Vagina (tissue), 2 donors: ENCODE measurements at places on chromosomes 1 and 21.

DNA sequence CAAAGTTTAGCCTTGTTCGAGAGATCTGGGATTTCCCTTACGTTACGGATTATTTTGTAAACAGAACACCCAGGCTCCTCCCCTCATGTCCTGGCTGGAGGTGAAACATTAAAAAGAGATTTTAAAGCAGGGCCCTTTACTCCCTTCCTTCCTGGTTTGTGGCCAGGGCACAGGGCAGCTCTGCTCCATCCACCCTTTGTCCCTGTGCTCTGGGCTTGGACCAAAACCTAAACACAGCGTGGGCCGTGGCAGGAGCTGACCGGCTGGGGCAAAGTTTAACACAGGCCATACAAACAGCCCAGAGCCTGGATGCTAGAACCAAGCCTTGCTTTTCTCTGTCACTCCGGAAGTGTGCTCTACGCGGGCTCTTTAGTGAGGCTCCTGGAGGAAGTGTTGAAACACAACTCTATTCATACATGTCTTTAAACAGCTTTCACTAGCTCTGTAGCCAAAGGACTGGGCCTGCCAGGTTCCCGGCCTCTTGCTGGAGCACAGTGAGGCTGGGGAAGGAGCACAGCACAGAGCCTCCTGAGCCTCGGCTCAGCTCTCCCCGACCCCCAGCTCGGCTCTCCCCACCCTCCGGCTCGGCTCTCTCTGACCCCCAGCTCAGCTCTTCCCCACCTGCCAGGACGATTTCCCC, 84.7 kb downstream of the PDE9A start:
- DNase-seq, result no peak

- DNase-seq, result no peak
Observed at GRCh38 chr1:8090241-8090702, 64.2 kb upstream of the ERRFI1 start.

GRCh38 chr1:13813398-13814012, 113.5 kb downstream of the PRDM2 start:
- DNase-seq, result no peak

GRCh38 chr21:43345746-43346409, 81.1 kb downstream of the SIK1 start:
- DNase-seq, result no peak

DNA sequence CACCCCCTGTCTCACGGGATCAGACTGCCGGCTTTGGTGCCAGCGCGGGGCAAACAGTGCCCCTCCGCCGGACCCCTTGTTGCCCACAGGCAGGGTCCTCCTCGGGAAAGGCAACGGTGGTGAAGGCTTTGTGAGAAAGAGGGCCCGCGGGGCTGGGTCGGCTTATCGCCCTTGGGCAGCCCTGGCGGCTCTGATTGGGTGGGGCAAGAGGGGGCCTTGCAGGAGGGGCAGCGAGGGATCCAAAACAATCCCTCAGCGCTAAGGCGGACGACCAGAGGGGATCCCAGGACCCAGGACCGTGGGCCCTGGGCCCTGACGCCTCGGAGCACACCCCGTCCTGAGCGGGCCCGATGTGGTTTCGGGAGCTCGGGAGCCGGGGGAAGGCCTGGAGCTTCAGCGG, 3.9 kb upstream of the ZNF678 start:
- no peak for DNase-seq

- no peak for DNase-seq
Observed at GRCh38 chr21:32578107-32578691, 7.1 kb downstream of the TCP10L start.

- DNase-seq, result no peak
Observed at GRCh38 chr1:100942304-100943046, 46.6 kb downstream of the SLC30A7 start.

- no peak for DNase-seq
Observed at GRCh38 chr1:213070406-213070805, 19.4 kb downstream of the RPS6KC1 start.

DNA sequence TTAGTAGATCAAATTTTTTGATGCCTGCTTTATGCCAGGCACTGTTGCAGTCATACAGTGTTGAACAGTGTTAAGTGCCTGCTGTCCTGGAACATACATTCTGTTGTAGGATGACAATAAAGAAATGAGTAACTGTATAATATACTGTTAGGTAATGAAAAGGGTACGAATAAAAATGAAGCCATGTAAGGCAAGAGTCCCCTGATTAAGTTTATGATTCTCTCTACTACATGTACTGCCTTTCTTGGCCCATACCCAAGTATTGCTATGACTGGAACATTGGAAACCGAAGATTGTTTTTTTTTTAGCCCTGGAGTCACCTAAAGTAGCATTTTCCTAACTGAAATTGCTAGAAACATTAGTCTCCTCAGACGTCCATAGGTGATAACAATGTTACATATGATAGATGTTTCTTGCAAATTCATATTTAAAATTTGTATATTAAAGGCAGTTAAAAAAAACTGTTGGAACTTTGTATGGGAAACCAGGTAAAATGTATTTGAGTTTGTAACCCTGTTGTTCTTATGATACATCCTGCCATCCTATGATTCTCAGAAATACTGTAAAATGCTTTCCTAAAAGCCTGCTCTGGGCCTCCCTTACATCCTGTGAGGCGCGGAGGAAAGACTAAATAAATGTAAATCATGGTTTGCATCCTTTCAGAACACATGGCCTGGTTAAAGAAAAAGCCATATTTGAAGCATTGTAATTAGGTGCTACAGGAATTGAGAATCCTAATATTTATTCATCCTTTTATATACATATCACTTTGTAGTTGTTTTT, 5.8 kb downstream of the ATP5PB start:
- DNase-seq, result no peak

GRCh38 chr1:25651824-25652741, 35.5 kb downstream of the MAN1C1 start:
- peak; percentile 80 for DNase-seq

DNA sequence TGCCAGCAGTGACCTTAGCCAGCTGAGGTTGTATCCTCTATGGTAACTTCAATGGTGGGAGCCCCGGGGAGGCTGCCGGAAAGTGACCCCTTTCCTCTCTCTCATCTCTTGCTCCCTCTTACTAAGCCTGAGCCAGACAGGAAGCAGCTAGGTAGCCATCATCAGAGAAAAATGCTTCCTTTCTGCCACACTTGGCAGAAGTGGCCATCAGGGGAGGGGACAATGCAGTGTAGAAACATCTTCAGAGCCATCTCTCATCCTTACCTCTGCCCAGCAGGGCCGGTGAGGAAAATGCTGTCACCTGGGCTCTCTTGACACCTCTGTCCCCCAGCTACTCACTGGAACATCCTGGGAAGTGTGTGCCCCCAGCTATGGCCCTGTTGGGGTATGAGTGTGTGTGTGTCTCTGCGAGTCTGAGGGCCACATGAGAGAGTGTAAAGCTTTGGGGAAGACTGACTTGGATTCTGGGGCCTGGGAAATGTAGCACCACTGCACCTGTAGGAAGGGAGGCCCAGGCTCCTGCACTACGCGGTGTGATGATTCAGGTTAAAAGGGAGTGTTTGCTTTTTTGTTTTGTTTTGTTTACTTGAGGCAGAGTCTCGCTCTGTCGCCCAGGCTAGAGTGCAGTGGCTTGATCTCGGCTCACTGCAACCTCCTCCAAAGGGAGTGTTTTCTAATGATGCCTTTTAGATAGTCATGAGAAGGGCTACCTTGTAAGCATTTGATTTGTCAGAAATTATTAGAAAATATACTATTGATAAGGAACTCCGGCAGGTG, 48.7 kb upstream of the CNTN2 start:
- no peak for DNase-seq

- DNase-seq, result no peak
Observed at GRCh38 chr21:41170442-41170841, 2.5 kb downstream of the BACE2 start.

- DNase-seq, result no peak
Observed at GRCh38 chr21:31233711-31234110, 110.3 kb downstream of the TIAM1 start.

DNA sequence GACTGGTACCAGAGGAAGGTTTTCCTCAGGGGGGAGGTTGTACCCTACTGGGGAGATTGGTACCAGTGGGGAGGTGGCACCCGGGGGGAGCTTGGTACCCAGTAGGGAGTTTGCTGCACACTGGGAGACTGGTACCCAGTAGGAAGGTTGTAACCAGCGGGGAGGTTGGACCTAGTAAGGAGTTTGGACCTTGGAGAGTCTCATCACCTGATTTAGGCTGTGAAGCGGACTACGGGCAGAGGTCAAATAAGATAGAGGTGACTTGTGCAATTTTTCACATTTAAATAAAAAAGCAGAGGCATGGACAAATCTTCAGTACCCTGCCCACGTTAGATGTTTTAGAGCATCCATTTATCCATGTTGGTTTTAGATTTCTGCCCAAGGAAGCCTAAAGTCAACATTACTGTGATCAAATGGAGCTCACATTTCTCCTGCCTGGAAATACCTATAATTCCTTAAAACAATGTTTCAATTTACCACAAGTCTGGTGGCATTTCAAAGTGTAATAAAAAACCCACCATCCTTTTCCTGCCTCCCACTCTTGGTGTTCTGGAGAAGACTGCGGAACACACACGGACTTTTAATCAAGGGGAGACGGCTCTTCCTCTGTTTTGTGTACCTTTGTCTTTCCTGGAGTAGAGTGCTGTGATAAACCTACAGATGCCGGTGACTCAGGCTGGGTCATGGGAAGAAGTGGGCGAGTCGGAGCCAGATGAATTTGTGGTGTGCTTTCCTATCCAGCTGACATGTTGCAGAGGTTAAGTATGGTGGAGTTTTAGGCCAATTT, 36.2 kb upstream of the MRPS6 start:
- DNase-seq, result no peak

GRCh38 chr1:117529683-117530082, 76.2 kb upstream of the TENT5C start:
- no peak for DNase-seq

- no peak for DNase-seq
Observed at GRCh38 chr21:35336534-35336933, 287.4 kb upstream of the RUNX1 start.

DNA sequence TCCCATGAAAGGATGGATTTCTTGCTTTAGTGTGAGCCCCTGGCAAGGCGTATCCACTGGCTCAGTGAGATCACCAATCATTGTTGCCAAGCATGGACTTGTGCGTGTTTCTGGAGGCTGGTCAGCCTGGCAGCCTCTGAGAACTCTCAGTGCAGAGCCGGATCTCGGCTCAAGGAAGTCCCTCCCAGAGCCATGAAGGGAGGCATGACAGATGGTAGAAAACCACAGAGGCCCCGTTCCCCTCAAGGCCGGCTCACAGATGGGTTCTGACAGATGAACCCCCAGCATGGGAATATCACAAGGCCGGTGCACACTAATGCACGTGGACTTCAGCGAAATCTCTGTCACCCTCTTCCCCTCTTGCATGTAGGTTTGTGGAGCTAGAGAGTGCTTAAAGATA, 290.5 kb downstream of the AJAP1 start:
- DNase-seq, result no peak

- no peak for DNase-seq
Observed at GRCh38 chr21:32599091-32599490, 13.1 kb downstream of the CFAP298 start.

- no peak for DNase-seq
Observed at GRCh38 chr1:210571356-210572284, 242.9 kb downstream of the HHAT start.

GRCh38 chr21:41304068-41304720, 12.4 kb upstream of the FAM3B start:
- DNase-seq, result no peak

DNA sequence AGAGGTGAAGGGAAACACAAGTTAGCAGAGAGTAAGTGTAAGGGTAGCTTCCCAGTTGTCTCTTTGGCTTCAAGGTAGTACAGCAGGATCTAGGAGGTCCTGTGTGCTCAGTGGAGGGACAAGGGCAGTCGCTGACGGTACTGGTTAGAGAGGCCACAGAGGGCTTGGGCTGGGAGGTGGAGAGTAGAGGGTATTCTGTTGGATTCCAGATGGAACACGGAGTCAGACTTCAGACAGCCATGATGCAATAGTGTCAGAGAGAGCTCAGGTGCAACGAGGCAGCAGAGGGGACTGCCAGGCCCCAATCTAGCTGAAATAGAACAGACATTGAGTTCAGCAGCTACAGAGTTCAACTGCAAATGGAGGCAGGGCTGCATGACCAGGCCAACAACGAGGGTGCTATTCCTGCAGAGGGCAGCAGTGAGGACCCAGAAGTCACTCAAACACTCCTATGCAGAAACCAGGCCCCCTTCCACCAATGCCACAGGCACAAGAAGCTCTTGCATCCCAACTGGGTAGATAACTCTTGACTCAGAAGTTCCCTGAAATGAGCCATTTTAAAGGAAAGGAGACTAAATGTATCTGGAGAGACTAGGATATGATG, 325.0 kb upstream of the ESRRG start:
- DNase-seq, result no peak

DNA sequence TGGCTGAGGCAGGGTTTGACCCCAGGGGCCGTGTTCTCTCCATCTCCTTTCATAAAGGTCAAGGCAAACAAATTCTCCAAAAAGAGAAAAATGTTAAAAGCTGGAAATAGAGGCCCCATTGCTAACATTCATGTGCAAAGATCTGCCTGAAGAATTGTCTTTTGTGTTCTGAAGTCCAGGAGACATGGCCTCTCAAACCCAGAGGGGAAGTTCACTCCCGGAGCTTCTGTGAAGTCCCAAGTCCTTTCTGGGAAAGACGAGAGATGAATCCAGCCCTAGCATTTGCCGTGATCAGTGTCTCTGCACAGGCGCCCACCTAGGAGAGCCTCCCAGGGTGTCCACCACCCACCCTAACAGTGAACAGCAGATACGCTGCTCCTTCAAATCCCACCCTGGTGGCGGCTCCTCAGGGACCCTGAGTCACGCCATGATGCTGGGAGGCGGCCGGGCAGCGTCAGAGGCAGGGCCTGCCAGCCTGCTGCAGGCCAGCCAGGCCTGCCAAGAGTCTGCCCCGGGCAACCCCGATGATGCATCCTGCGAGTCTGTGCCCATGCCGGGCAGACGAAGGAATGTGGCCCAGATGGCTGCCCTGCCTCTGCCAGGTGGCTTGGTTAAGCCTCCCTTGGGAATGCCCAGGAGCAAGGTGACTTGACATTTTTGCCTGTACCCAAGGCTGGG, 5.2 kb upstream of the C2CD2 start:
- DNase-seq, result no peak
